GM23248 (cell line): ENCODE measurements at places on chromosomes 12 and 14. TPM values are rescaled to one million over a fixed set of nuclear protein-coding genes. Genes with fewer than 3 reads are reported as not detected.

The ZNF26 gene
- total RNA-seq: 7.2 and 12.3 TPM in 2 replicates

The KRT78 gene
- not detected in 2 replicates for total RNA-seq

The PLEKHG7 gene
- not detected in 2 replicates for total RNA-seq

The MSI1 gene
- total RNA-seq: not detected in 2 replicates

GRCh38 chr14:71720978-71721624 lies 211.1 kb upstream of the RGS6 start:
- H3K27ac ChIP-seq: peak overlapping the region; percentile 24
- H3K4me3 ChIP-seq: no peak overlapping the region
- peak; percentile 87 for DNase-seq
- H3K27me3 ChIP-seq: no peaks in the 10 kb centered on the region

DNA sequence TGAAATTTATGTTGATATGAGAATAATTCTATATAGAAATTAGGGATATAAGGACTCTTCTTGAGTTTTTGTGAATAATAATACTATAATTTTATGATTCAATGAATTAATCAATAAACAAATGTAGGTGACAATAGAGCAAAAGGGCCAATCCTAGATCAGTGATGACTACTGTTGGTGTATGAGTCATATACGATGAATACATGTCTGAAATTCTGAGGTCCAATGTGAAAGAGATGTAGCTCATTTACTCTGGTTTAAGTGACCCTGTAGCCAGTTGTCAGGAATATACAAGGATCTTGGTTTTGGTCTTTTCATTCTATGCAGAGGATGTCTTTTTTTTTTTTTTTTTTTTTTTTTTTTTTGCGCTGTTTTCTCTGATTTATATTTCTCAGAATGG lies 72.1 kb upstream of the RTL1 start:
- H3K4me1 ChIP-seq: peaks cover 25% of the 10 kb centered on the region
- H3K4me3 ChIP-seq: no peak overlapping the region
- H3K27me3 ChIP-seq: no peaks in the 10 kb centered on the region
- DNase-seq: peak; percentile 54
- H3K36me3 ChIP-seq: peaks cover 45% of the 10 kb centered on the region

DNA sequence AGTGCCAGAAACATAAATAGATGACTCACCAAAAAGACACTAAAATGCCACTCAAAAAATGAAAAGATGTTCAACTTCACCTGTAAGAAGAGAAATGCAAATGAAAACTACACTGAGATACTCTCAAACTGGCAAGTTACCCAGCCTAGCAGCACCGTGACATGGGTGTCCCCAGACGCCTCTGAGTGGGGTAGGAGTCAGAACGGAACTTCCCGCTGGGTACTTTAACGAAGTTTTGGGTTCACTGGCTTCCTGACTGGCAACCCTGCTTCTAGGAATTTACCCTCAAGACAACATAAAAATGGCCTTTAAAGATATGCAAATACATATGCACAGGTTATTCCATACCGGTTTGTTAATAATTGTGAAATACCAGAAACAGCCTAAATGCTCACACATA lies 52.6 kb downstream of the RIMBP2 start:
- H3K4me3 ChIP-seq: no peak overlapping the region
- no peaks in the 10 kb centered on the region for H3K4me1 ChIP-seq
- no peak overlapping the region for H3K27ac ChIP-seq

DNA sequence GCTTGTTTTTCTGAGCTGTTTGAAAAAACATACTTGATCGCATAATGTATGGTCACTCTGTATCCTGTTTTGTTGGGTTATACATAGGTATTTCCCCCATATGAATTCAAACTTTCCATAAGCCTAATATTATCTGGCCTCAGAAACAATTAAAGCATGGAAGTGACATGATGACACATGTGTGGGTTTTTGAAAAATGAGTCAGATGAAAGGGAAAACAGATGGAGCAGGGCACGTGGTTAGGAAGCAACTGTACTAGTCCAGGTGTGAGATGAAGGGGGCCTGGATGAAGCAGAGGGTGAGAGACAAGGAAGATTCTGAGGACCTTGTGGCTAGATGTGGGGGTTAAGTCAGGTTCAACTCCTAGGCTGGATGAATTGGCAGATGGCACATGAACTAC lies 92.7 kb upstream of the DNM1L start:
- DNase-seq: peak; percentile 64
- H3K4me1 ChIP-seq: peaks cover 20% of the 10 kb centered on the region
- no peaks in the 10 kb centered on the region for H3K27me3 ChIP-seq
- H3K27ac ChIP-seq: no peak overlapping the region

GRCh38 chr14:105878125-105878524 lies 351.7 kb downstream of the TMEM121 start:
- H3K4me3 ChIP-seq: no peak overlapping the region
- H3K36me3 ChIP-seq: no peaks in the 10 kb centered on the region
- no peaks in the 10 kb centered on the region for H3K27me3 ChIP-seq
- no peak for DNase-seq

DNA sequence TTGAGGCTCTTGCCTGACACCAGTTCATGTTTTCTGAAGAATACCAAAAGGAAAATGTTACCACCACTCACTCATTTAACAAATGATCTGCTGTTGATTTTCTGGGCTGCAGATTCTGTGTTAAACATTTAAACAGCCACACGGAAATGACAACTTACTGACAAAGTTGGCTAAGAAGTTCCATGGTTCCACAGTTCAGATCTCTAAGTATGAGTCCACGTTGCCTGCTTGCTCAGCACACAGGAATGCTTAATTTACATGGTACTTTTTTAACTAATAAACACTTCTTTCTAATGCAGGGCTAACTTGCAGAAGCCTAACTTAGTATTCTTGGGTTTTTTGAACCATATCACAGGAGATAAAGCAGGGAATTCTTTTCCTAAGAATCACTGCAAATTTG lies 34.7 kb downstream of the PTGER2 start:
- peak overlapping the region; percentile 48 for H3K4me3 ChIP-seq
- no peaks in the 10 kb centered on the region for H3K36me3 ChIP-seq
- H3K4me1 ChIP-seq: peaks cover 46% of the 10 kb centered on the region
- peak; percentile 87 for DNase-seq
- H3K27ac ChIP-seq: peak overlapping the region; percentile 93
- no peaks in the 10 kb centered on the region for H3K27me3 ChIP-seq
